ENCODE measurements at places on chromosomes 2 and 18.

DNA sequence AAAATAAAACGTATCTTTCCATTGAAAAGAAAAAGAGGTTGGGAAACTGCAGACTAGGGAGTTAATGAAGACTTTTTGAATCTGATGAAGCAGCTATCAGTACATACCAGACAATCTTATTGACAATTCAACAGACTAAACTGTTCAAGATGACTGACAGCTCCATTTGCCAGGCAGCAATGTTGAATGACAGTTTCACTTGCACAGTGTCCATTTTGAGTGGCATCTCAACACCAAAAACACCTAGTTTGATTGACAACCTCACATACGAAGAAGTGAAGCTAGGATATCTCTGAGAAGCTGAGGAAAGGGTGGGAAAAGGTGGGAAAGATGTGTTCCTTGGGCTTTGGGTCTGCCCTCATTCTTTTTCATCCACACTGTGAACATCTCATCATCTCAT lies 315.0 kb upstream of the SYT4 start:
- no peak for DNase-seq

DNA sequence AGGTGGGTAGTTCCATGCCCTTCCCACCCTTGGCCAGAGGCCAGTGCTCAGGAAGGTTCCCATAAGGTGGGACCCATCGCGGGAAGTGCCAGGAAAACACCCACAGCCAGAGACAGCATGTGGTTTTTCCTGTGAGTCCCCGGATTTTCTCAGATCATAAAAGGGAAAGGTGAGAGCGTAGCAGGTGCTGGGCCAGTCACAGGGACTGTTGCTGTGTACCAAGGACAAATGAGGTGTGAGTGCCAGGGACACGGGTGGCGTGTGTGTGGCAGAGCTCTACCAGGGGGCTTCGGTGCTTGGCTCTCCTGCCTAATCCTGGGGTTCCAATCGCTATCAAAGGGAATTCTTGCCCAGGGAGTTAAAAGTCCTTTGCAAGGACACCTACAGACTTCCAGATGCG lies 159.6 kb upstream of the SMAD2 start:
- no peak for DNase-seq

DNA sequence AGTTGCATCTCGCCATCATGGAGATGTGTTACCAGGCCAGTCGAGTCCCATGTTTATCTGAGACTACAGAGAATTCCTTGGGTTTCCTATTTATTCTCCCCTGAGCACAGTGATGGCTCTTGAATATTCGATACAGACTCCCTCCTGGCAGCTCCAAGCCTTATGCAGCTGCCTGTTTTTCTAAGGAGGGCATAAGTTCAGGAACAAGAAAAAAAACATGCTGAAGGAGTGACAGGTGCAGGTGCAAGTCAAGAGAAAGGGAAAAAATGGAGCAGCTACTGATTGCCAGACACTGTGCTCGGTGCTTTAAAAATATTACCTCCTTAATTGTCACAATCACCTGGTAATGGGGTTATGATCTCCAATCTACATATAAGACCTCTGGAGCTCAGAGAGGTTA lies 177.2 kb upstream of the DPP10 start:
- no peak for DNase-seq

- no peak for DNase-seq
Measured at GRCh38 chr2:223541546-223541945, 60.6 kb downstream of the SCG2 start.

DNA sequence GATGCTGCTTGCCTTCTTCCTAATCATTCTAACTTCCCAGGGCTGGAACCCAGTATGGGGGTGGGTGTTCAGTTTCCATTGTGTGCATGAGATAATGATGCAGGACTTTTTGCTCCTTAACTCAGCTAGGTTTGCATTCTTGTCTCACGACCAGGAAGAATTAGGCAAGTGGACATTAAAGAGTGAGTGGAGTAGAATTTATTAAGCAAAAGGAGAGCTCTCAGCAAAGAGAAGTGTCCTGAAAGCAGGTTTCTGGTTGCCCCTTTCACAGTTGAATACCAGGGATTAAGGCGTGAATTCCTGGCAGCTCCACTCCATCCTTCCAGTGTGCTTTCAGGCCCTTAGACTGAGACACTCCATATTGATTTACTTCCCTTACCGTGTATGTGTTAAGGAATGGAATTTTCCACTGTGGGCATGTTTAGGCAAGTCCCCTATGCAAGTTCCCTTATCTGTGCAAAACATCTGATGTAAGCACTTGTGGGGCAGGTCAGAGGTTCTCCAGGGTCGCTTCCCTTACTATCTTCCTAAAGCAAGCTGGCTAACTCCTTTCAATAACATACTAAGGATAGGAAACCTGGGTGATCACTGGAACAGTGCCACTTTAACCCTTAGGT lies 126.5 kb downstream of the GPR39 start:
- DNase-seq = peak; percentile 5

GRCh38 chr18:73679941-73680712 lies 467.5 kb downstream of the FBXO15 start:
- DNase-seq = no peak

- DNase-seq = no peak
Measured at GRCh38 chr2:40859617-40860016, 407.7 kb upstream of the SLC8A1 start.

GRCh38 chr2:35125871-35126270 lies 1229.7 kb upstream of the CRIM1 start:
- DNase-seq = no peak

DNA sequence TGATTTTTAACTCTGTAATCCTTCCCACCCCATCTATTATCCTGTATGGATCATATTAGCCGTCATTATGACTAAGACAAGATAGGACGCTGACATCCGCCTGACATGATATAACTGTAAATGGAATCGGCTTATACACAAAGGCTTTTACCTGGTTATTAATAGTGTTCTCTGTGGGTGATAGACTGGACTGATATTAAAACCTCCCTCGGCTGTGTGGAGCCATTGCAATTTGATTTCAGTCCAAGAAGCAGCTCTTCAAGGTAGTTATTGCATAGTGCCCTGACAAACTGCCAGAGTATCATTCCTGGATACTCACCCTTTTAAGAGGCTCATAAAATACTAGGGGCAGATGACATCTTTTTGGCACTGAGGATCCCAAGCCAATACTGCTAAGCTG lies 226.1 kb upstream of the HNRNPA3 start:
- DNase-seq = no peak

GRCh38 chr2:134250840-134251461 lies 2.9 kb upstream of the MGAT5 start:
- DNase-seq = no peak

GRCh38 chr2:235050980-235051351 lies 99.1 kb downstream of the SH3BP4 start:
- peak; percentile 89 for DNase-seq

- no peak for DNase-seq
Measured at GRCh38 chr2:241640165-241640795, 2.8 kb downstream of the ATG4B start.

- DNase-seq = no peak
Measured at GRCh38 chr2:28161466-28161865, 231.2 kb upstream of the FOSL2 start.

- DNase-seq = no peak
Measured at GRCh38 chr18:40402052-40402451, 1553.0 kb upstream of the PIK3C3 start.

DNA sequence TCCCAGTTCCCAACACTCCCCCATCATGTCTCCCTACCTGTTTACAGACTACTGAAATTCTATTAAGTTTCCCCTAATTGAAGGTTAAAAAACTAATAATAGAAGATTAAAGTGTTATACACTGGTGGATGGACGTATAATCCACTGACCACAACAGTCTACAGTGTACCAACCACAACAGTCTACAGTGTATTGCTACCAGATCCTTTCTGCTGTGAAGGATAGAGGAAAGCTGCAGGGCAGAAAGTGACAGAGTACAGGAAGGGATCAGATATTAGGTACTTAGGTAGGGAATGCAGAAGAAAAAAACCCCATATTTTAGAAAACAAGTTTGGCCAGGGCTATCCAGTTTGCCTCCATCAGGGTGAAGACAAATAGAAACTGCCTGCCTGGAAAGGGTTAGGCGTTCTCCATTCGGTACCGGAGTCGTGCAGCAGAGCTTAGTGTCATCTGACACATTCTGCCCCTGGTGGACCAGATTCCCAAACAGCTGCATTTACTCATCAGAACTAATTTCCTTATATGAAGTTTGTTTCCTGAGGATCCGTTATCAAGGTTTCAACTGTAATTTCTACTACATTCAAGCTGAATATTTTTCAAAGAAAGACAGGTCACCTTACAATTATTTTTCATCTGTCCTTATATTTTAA lies 49.9 kb downstream of the KLF7 start:
- DNase-seq = no peak

DNA sequence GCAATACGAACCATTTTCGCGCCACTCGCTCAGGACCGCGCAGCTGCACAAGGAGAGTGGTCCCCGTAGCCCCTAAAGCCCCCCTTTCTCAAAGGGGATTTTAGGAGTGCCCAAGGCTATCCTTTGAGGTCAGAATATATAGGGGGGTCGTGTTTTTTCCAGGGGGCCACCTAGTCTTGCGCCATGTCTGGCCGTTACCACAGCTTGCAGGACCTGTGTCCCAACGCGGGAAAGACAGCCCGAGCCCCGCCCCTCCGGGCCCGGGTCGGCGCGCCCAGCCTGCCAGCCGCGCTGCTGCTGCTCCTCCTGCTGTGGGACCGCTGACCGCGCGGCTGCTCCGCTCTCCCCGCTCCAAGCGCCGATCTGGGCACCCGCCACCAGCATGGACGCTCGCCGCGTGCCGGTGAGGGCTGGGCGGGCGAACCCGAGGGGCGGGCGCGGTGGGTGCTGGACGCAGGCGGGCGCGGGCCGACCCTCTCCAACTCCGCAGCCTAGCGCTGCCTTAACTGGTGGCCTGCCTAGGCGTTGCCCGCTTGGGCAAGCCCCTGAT lies at the start of gene CDCA7:
TSS of gene CDCA7 (plus strand) at position 291 of the 550 bp plus-strand sequence. CDS start at position 383, 92 bp downstream.
- peak; percentile 25 for DNase-seq

GRCh38 chr2:159795841-159796690 lies 1.9 kb downstream of the CD302 start:
- DNase-seq = no peak

- DNase-seq = no peak
Measured at GRCh38 chr18:63603772-63604171, 16.6 kb downstream of the SERPINB13 start.

DNA sequence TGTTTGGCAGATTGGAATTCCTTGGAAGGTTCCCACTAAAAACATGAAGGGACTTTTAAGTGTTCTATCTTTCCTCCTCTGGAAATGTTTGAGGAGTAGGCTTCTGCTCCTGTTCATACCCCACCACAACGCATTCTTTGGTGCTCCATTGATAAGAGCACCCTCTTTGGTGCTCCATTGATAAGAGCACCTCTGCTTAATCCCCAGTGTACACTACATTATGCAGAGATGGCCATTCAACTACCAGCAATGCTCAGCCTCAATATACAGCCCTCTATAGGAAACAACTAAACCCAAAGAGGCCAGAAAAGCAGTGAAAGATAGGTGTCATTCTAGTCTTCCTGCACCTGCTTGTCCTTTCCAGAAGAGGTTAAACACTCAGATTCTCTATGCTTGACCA lies 1.8 kb upstream of the CHAC2 start:
- DNase-seq = no peak

DNA sequence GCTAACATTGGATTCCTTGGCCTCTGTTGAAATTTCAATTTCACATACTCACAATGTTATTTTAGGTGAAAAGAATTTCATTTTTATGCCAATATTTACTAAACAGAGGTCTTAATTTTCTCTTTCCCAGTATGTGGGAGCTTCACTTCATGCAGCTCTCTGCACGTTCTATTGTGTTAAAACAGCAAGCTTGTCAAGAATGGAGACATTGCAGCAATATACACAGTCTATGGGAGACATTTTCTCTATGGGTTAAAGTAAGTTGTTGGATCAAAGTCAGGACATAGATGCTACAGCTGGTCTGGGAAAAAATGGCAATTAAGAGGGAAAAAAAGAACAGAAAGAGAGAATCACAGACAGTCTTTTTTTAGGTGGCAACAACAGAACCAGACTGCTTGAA lies 70.4 kb upstream of the ARHGAP15 start:
- DNase-seq = no peak

- no peak for DNase-seq
Measured at GRCh38 chr2:219570194-219570923, 980 bp downstream of the OBSL1 start.

GRCh38 chr18:44135741-44136140 lies 544.9 kb upstream of the SETBP1 start:
- no peak for DNase-seq

- no peak for DNase-seq
Measured at GRCh38 chr2:183542606-183543005, 418.4 kb downstream of the NUP35 start.

GRCh38 chr2:130764035-130764820 lies 8.9 kb downstream of the AMER3 start:
- DNase-seq = no peak

- no peak for DNase-seq
Measured at GRCh38 chr2:46145840-46146239, 151.4 kb upstream of the EPAS1 start.

DNA sequence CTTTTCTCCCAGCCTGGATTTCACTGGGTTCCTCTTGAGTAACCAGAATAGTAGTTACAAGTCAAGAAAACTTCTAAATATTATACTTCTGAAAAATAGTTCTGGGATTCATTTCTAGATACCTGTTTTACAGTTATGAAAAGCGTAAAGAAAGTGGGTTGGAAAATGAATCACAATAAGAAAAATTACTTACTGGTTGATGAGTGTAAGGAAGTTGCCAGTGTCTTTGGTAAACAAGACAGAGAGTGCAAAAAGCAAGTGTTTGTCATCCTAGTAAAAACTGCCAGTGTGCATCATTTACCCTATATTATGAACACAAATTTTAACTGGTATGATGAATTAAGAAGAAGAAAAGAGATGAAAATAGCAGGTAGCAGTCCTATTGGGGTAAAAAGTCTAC lies 88.9 kb downstream of the R3HDM1 start:
- no peak for DNase-seq

Data from HFF-Myc (cell line).